ENCODE measurements at places on chromosomes 12 and 14. TPM values are rescaled to one million over a fixed set of nuclear protein-coding genes. Genes with fewer than 3 reads are reported as not detected.

Gene DNAI7
- 0.76 TPM for total RNA-seq

Gene B4GALNT3
- 3.3 TPM for total RNA-seq

Gene PPFIA2
- total RNA-seq = 31.1 TPM

Gene DCN
- total RNA-seq = not detected

Gene DACT1
- 39.9 TPM for total RNA-seq

Gene AKAP3
- total RNA-seq = 3.3 TPM

Gene TPPP2
- total RNA-seq = not detected

Gene PPP1R36
- total RNA-seq = 2.4 TPM

Gene TMEM132C
- total RNA-seq = 8.0 TPM

Gene GLS2
- total RNA-seq = 0.91 TPM

Gene LRP1-AS
- not detected for total RNA-seq

GRCh38 chr14:67908052-67908754, 88.6 kb downstream of the RAD51B start:
- H3K4me1 ChIP-seq = no peaks in the 10 kb centered on the region
- H3K4me3 ChIP-seq = no peak overlapping the region
- no peak overlapping the region for H3K27ac ChIP-seq
- peaks cover 3% of the 10 kb centered on the region for H3K27me3 ChIP-seq
- H3K36me3 ChIP-seq = peaks cover 11% of the 10 kb centered on the region
- DNase-seq = no peak

- H3K27me3 ChIP-seq = no peaks in the 10 kb centered on the region
- H3K4me3 ChIP-seq = no peak overlapping the region
These were observed 188.1 kb downstream of the SLC5A8 start for GRCh38 chr12:101021911-101022388.

- peaks cover 23% of the 10 kb centered on the region for H3K4me1 ChIP-seq
- H3K27me3 ChIP-seq = peaks cover 9% of the 10 kb centered on the region
- H3K4me3 ChIP-seq = no peak overlapping the region
- peak overlapping the region; percentile 94 for H3K27ac ChIP-seq
- DNase-seq = no peak
These were observed 22.4 kb upstream of the EIF2B2 start for GRCh38 chr14:74980398-74980730.

DNA sequence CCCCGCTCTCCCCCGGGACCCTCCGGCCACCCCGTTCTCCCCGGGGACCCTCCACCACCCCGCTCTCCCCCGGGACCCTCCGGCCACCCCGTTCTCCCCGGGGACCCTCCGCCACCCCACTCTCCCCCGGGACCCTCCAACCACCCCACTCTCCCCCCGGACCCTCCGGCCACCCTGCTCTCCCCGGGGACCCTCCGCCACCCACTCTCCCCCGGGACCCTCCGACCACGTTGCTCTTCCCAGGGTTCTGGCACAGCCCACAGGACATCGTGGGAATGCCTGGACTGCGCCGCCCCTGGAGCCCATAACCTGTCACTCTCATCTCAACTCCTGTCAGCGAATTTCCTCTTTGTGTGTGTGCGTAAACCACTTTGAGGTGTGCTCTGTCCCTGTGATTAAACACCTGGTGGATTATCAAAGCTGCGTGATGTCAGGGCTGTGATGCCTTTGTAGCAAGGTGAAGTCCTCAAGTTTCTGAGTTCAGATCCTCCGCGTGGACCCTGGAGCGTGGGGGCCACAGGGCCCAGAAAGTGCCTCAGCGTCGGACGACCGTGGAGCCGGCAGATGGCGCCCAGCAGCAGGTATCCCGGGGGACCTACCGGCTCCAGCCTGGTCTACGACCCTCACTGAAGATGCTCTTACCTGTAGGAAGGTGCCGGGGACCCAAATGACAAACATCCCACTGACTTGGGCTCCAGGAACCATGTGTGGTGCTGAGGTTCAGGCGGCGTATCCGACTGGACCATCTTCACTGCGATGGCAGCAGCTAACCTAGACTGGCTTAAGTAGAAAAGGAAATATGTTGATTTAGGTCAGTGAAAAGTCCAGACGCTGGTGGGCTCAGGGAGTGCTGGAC, 63.2 kb upstream of the GALNT9 start:
- H3K27me3 ChIP-seq = peaks cover 11% of the 10 kb centered on the region
- peaks cover 6% of the 10 kb centered on the region for H3K36me3 ChIP-seq
- no peak overlapping the region for H3K4me3 ChIP-seq
- H3K4me1 ChIP-seq = peaks cover 6% of the 10 kb centered on the region

DNA sequence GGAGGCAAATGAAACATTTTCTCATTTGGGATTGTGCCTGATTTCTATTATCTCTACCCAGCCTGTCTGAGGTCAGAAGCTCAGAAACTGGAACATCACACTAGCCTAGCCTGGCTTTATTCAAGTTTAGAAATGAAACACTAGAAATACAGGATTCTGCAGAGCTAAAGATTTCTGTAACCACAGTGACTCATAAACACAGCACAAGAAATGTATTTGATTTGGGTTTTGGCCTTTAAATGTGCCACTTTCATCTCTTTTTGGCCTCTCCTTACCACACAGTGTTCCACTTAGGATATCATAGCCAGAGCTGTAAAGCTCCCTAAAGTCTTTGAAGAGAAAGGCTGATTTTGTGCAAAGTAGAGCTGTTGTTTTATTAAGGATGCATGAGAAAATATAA, 307.5 kb downstream of the EMP1 start:
- no peak for DNase-seq
- no peak overlapping the region for H3K27ac ChIP-seq
- no peak overlapping the region for H3K4me3 ChIP-seq
- H3K4me1 ChIP-seq = peaks cover 3% of the 10 kb centered on the region
- peaks cover 7% of the 10 kb centered on the region for H3K27me3 ChIP-seq
- H3K36me3 ChIP-seq = no peaks in the 10 kb centered on the region

- H3K36me3 ChIP-seq = peaks cover 4% of the 10 kb centered on the region
- H3K27me3 ChIP-seq = peaks cover 1% of the 10 kb centered on the region
- H3K27ac ChIP-seq = no peak overlapping the region
- DNase-seq = no peak
- no peak overlapping the region for H3K4me3 ChIP-seq
These were observed 22.4 kb downstream of the BRI3BP start for GRCh38 chr12:125015680-125016310.

GRCh38 chr12:48977290-48978281, 536 bp upstream of the WNT1 start:
- peaks cover 53% of the 10 kb centered on the region for H3K27me3 ChIP-seq
- DNase-seq = peak; percentile 73
- no peaks in the 10 kb centered on the region for H3K4me1 ChIP-seq
- H3K27ac ChIP-seq = no peak overlapping the region
- no peaks in the 10 kb centered on the region for H3K36me3 ChIP-seq

DNA sequence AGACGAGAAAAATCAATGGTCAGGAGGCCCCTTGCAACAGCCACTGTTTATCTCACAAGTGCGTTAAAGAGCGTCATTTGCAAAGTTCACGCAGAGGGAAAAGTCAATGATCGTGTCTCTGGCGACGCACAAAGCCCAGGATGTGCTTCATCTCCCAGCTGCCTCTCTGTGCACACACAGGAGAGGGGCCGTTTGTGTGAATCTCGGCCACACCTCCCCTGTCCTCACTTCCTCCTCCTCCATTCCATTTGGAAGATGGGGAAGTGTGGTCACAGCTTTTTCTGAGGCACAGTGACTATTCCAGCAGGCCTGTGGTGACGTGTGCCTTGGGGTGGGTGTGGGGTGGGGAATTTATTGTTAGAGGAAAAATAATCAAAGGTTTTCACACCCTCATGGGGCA, 90.4 kb downstream of the RBM19 start:
- H3K27ac ChIP-seq = no peak overlapping the region
- DNase-seq = no peak
- no peak overlapping the region for H3K4me3 ChIP-seq
- peaks cover 7% of the 10 kb centered on the region for H3K36me3 ChIP-seq

GRCh38 chr14:105150026-105150367, 18.6 kb downstream of the JAG2 start:
- H3K4me3 ChIP-seq = no peak overlapping the region
- DNase-seq = no peak
- H3K4me1 ChIP-seq = no peaks in the 10 kb centered on the region
- no peaks in the 10 kb centered on the region for H3K36me3 ChIP-seq

GRCh38 chr12:122021822-122022392, at the start of gene BCL7A:
Gene BCL7A (plus strand): TSS chr12:122021884. CDS start chr12:122022092, 208 bp downstream.
- DNase-seq = peak; percentile 78
- H3K4me1 ChIP-seq = peaks cover 16% of the 10 kb centered on the region
- H3K27me3 ChIP-seq = peaks cover 28% of the 10 kb centered on the region
- peak within 1 kb of the TSS; percentile 100 for H3K27ac ChIP-seq
- H3K36me3 ChIP-seq = peaks cover 12% of the 10 kb centered on the region
- peak within 1 kb of the TSS; percentile 98 for H3K4me3 ChIP-seq

DNA sequence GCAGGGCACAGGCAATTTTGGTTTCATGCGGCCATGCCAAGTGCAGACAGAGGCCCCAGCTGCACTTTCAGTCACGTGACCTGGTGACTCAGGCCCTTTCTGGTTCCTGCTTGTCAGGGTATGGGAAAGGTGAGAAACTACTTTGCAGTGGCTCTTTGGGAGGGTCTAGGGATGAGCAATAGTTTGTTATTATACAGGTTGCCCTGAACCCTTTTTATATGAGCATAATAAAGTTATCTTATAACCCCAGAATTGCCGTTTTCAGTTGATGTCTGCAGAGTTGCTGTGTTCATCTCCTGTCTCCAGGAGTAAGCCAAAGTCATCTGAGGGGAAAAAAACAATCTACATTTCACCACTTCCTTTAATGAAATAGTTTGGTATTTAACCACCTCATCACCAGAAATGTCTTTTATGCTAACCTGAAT, 30.9 kb upstream of the EMP1 start:
- no peak for DNase-seq
- H3K27me3 ChIP-seq = no peaks in the 10 kb centered on the region
- no peak overlapping the region for H3K27ac ChIP-seq
- H3K4me1 ChIP-seq = no peaks in the 10 kb centered on the region

- no peak for DNase-seq
- H3K27me3 ChIP-seq = peaks cover 3% of the 10 kb centered on the region
- no peak overlapping the region for H3K4me3 ChIP-seq
- no peak overlapping the region for H3K27ac ChIP-seq
These were observed 4.7 kb upstream of the DIO2 start for GRCh38 chr14:80215756-80216581.

DNA sequence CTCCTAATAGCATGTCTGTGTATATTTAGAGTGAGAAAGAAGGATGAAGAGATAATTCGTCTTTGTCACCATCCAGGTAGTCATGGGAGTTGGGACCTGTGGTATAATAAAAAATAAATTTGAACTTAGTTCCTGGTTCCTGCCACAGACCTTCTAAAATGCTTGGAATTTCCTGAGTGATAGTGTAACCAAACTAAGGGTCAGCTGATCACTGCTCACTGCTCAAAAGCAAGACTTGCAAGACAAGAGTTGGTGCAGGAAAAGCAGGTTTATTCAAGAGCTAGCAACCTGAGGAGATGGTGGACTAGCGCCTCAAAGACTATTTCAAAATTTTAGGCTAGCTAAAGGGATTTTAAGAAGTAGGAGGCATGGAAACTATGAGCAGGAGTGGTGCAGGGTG, 19.1 kb downstream of the ANG start:
- DNase-seq = no peak
- H3K27me3 ChIP-seq = no peaks in the 10 kb centered on the region
- no peak overlapping the region for H3K4me3 ChIP-seq
- no peaks in the 10 kb centered on the region for H3K4me1 ChIP-seq

DNA sequence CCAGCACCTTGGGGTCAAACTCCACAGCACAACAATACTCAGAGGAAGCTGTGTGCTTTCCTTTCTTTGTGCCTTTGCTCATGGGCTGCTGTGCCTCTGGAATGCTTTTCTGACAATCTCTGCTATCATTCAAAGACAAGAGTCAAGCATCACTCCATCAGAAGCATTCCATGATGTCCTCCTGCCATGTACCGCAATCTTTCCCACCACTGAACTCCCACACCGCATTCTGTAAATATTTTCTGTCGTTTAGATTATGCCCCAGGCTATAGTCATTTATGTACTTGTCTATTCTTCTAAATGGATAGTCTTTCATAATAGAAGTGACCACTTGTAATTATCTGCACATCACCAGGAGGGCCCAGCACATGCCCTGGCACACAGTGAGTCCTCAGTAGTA, 327.8 kb downstream of the PDZRN4 start:
- H3K27me3 ChIP-seq = no peaks in the 10 kb centered on the region
- DNase-seq = no peak
- no peak overlapping the region for H3K27ac ChIP-seq
- H3K36me3 ChIP-seq = no peaks in the 10 kb centered on the region
- peaks cover 22% of the 10 kb centered on the region for H3K4me1 ChIP-seq

DNA sequence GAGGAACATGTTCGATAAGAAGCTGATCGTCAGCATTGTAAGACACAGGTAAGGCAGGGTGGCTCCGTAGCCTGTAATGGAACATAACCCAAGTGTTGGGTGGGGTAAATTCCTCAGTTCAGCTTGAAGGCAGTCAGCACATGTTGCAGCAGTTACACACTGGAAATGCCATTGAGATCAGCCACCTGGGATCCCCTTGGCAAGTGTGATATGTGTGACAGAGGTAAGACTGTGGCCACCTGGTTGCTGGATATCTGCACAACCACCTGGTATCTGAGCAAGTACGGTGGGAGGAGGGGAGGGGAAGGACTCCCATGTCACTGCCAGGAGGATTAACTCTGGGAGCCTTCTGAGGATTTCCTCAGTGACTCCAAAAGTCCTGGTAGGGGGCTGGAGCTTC, 158.0 kb upstream of the CAND1 start:
- H3K4me3 ChIP-seq = no peak overlapping the region
- peaks cover 17% of the 10 kb centered on the region for H3K36me3 ChIP-seq
- no peaks in the 10 kb centered on the region for H3K27me3 ChIP-seq
- no peak for DNase-seq
- H3K4me1 ChIP-seq = peaks cover 3% of the 10 kb centered on the region
- no peak overlapping the region for H3K27ac ChIP-seq

- peaks cover 4% of the 10 kb centered on the region for H3K27me3 ChIP-seq
- no peaks in the 10 kb centered on the region for H3K4me1 ChIP-seq
- H3K27ac ChIP-seq = peak overlapping the region; percentile 5
- no peaks in the 10 kb centered on the region for H3K36me3 ChIP-seq
These were observed 246.6 kb downstream of the CHST11 start for GRCh38 chr12:104703372-104703771.

GRCh38 chr12:130879212-130879686, 7.4 kb downstream of the RAN start:
- H3K27me3 ChIP-seq = peaks cover 2% of the 10 kb centered on the region
- no peak for DNase-seq
- H3K4me3 ChIP-seq = no peak overlapping the region
- H3K36me3 ChIP-seq = peaks cover 3% of the 10 kb centered on the region

DNA sequence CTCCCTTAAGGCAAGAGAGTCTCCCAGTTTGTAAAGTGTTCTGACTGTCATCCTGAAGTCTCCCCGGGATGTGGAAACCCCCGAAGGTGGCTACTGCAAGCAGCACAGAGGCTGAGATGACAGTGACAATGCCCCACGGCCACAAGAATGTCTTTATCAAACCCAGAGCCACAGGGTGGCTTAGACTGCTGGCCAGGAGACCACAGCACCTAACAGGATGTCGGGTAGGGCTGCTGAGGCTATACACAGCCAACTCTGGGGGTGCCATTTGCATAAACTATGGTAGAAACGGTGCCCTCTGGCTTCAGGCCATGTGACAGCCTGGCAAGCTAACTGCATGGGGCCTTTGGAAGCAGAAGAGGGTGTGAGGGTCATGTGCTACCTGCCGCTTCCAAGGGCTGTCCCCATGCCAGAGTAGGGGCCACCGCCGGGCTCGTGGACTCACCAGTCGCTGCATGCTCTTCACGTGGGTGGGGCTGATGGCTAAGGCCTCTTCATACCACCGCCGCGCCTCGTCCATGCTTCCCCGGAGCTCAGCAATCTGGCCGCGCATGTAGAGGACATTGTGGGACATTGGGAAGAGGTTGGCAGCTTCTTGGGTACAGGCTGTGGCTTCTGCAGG, 180.9 kb downstream of the CALM1 start:
- peaks cover 31% of the 10 kb centered on the region for H3K4me1 ChIP-seq
- H3K36me3 ChIP-seq = peaks cover 11% of the 10 kb centered on the region
- H3K4me3 ChIP-seq = no peak overlapping the region
- DNase-seq = no peak

All from glutamatergic neuron (in vitro differentiated cells).